ENCODE measurements at places on chromosomes 4 and X.

GRCh38 chrX:140180585-140180984 lies 215.3 kb upstream of the CXorf66 start:
- DNase-seq, result no peak

DNA sequence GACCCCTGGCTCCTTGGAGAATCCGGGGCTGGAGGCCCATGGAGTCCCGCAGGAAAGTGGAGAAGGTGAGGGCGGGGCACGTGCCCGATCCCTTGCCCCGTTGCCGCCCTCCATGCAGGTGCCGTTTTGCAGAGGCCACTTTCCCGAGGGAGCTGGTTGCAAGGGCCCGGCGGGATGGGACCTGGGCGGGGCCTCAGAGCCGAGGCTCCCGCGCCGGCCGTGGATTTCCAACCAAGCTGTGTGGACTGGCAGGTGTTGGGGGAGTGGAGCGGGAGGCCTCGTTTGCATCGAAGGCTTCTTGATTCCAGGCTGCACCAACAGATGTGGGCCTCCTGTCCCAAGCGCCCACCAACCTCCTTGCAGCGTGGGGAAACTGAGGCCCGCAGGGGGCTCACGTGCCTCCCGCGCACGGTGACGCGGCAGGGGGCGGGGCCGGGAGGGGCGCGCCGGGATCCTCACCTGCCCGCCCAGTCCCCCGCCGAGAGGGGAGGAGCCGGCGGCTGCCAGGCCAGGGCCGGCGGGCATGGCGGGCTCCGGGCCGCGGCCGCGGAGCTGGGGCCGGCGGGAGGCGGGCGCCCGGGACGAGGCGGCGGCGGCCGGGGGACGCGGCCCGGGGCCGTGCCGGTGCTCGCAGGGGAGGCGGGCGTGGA lies 24.9 kb downstream of the SH3BP2 start:
- no peak for DNase-seq

- DNase-seq, result no peak
Measured at GRCh38 chr4:71221510-71222466, 117.0 kb upstream of the SLC4A4 start.

- DNase-seq, result no peak
Measured at GRCh38 chrX:3451571-3451970, 105.1 kb upstream of the MXRA5 start.

DNA sequence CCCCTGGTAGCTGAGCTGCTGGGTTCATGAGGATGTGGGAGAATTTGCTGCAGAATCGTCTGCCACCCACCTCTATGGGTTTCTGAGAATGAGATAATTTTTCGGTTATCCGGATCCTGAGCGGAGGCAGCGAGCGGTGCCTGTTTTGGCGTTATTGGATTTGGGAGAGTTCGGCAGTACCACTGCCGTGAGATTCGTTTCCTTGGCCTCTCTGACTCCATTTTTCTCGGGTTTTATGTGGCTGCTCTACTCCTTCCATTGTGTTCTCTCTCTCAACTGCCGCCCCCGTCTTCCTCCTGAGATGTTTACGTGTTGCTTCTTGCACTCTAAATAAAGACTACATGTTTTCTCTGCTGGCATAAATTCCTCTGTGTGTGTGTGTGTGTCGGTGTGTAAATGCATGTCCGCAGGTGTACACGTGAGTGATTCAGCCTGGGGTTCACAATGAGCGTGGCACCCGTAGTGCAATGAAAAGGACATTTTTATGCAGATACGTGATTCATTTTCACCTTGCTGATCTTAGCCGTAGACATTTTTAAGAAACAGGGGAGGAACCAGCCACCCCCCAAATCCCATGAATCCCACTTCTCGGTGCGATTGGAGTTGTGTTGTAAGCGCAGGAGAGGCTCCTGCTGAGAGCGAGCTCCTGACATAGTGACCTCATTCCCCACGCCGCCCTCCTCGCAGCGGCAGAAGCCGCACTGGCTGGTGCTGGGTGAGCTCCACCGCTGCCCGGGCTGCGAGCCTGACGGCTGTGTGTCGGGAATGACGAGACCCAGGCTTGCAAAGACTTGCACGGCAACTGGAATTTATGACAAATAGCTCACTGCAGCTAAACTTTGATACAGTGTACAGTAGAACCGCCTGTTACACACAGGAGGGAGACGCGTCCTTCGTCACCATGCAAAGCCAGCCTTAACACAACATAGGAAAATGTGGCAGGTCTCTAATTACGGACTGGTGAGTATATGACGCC lies 82.2 kb downstream of the STOX2 start:
- no peak for DNase-seq

DNA sequence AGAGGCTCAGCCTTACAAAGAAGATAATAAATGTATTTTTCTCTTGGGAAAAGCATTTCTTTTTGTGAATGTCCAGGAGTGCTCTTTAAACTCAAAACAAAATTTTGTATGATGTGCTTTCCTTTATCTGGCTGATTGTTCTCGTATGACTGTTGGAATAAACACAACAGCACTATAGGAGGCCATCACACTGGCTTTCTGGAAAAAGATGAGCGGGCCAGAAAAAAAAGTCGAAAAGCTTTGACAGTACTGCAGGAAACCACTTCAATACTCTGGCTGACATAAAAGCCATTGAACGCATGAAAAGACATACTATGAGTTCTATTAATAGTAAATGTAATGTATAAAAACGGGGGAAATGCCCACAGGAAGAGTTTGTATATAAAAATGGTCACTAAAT lies 64.7 kb upstream of the CTSO start:
- DNase-seq, result no peak

DNA sequence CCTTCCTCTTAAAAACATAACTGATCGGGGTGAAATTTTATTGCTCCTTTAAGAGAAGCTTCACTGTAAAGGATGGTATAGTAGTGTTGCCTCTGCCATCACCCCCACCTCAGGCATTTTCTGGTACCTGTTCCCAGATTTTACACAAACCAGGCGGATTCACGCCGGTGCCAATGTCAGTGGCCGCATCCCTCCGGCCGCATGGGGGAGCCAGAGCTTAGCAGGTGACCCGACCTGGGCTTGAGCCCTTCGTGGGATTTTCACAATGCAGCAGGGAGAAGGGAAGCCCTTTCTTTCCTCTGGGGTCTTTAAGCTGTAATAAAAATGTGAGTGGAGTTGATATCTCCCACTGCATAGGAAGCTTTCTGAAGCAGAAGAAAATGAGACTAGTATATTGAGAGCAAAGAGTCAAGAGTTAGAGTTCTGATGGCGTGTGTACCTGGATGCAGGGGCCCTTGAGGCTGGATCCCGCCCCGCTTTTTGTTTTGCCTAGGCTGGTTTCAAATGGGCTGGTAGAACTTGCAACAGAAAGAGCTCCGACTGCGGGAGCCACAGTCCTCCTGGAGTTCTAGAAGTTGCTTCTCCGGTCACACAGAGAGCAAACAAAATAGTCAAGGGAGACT lies 59.4 kb downstream of the POLR2B start:
- DNase-seq, result no peak

- no peak for DNase-seq
Measured at GRCh38 chr4:156763511-156763910, 208.1 kb downstream of the PDGFC start.

DNA sequence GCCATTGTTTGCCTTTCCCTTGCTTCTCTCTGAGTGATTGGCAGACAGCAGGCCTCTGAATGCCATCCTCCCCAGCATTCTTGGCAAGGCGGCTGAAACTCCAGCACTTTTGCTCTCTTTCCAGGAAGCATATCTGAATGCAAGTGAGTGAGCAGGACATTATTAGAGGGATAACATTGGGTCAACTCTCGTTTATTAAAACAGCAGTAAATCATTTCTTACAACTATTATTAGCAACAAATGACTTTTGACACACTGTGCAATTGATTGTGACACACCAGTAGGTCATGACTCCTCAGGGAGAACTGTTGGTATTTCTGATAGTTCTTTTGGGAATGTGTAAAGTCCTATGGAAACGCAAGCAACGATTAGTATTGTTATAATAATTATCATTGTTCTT lies 103.8 kb downstream of the EFNB1 start:
- no peak for DNase-seq

GRCh38 chr4:89556601-89557305 lies 249.2 kb upstream of the GPRIN3 start:
- no peak for DNase-seq

DNA sequence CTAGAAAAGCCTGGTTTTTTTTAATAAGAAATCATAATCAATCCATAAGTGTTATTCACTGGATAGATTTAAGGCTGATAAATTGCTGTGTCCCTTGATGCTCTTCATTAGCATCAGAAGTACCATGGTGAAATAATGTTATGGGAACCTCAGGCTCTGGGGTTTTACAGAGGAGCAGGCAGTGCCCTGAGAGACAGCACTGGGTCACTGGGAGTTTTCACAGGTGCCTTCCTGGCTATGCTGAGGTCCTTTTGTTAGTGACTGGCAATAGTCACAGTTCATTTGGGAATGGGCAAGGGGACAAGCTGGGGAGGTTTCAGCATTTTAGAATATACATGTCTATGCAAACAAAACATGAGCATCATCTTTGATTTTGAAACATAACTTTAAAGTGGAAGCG lies 38.6 kb downstream of the ANK2 start:
- DNase-seq, result no peak

DNA sequence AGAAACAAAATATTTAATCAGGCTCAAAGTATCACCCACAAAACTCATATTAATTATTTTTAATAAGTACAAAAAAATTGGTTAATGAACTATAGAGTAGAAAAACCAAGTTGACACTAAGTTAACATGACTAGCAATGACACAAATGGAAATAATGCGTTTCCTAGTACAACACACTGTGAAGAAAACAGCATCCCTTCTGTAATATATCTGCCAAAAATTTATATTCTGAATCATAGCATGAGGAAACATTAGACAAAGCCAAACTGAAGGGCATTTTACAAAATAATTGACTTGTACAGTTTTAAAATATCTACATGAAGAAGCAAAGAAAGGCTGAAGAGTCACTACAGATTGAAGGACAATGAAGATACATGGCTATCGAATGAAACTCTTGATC lies 477.6 kb upstream of the INTU start:
- DNase-seq, result no peak

GRCh38 chr4:87058356-87059073 lies 123.7 kb downstream of the AFF1 start:
- DNase-seq, result no peak

DNA sequence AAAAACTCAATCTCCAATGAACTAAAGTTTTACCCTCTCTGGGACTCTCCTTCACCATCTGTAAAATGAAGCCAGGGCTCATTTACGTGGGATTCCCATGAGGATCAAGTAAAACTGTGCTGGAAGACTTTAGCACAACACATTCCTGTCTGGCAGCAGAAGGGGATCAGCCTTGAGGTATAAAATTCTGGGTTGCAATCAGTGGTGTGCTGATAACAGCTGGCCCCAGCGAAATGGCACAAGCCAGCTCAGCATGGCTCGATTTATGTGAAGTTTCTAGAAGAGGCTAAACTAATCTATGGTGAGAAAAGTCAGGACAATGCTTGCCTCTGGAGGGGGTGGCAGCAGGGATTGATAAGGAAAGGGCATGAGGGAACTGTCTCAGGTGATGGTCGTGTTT lies 28.4 kb downstream of the ZNF630 start:
- DNase-seq, result no peak
